ENCODE measurements at places on chromosomes 13 and 19. TPM values are rescaled to one million over a fixed set of nuclear protein-coding genes. Genes with fewer than 3 reads are reported as not detected.

ZNF440 gene
- total RNA-seq, result 12.4 TPM

PLIN4 gene
- total RNA-seq, result under 0.01 TPM

BORA gene
- total RNA-seq, result 26.2 TPM

APC2 gene
- total RNA-seq, result 0.13 TPM

C19orf73 gene
- 0.80 TPM for total RNA-seq

IRGC gene
- total RNA-seq, result not detected

CNN1 gene
- 0.13 TPM for total RNA-seq

SULT2A1 gene
- total RNA-seq, result not detected

SPATA13 gene
- total RNA-seq, result 18.4 TPM

PCDH20 gene
- not detected for total RNA-seq

PEAK3 gene
- total RNA-seq, result not detected

BCAM gene
- 27.0 TPM for total RNA-seq

SIRT2 gene
- 57.9 TPM for total RNA-seq

CADM4 gene
- total RNA-seq, result 1.7 TPM

PSG1 gene
- total RNA-seq, result not detected

CACNA1A gene
- total RNA-seq, result 0.14 TPM

ZNF418 gene
- total RNA-seq, result 2.4 TPM

FKRP gene
- total RNA-seq, result 18.2 TPM

OBI1 gene
- 42.4 TPM for total RNA-seq

HNRNPA1L2 gene
- 3.7 TPM for total RNA-seq

STX10 gene
- total RNA-seq, result 67.8 TPM

FCAR gene
- total RNA-seq, result not detected

ANKLE1 gene
- total RNA-seq, result 1.6 TPM

LILRA2 gene
- not detected for total RNA-seq

CNFN gene
- not detected for total RNA-seq

HS6ST3 gene
- total RNA-seq, result 2.5 TPM

SHANK1 gene
- total RNA-seq, result 2.9 TPM

EDNRB gene
- 1.7 TPM for total RNA-seq

CBY2 gene
- total RNA-seq, result not detected

FAAP24 gene
- total RNA-seq, result 4.8 TPM

OXGR1 gene
- total RNA-seq, result not detected

IL12RB1 gene
- not detected for total RNA-seq

MEDAG gene
- total RNA-seq, result 13.0 TPM

PNKP gene
- total RNA-seq, result 47.3 TPM

ZNF813 gene
- total RNA-seq, result 3.6 TPM

CPB2 gene
- not detected for total RNA-seq

LNX2 gene
- total RNA-seq, result 16.2 TPM

ZNF527 gene
- total RNA-seq, result 5.2 TPM

FTL gene
- 1,646 TPM for total RNA-seq

NLRP7 gene
- not detected for total RNA-seq

EFNB2 gene
- 109 TPM for total RNA-seq

SYT5 gene
- total RNA-seq, result 0.07 TPM

VSTM2B gene
- total RNA-seq, result not detected

ZNF558 gene
- 3.3 TPM for total RNA-seq
